Activated T-cell treated with anti-CD3 and anti-CD28 coated beads for 4 hours (primary cell): ENCODE measurements at places on chromosomes 3 and 15.

GRCh38 chr3:10614168-10614567 is 108.8 kb upstream of the ATP2B2 start:
- no peak for DNase-seq

GRCh38 chr3:142652826-142653292 is 56.7 kb downstream of the PLS1 start:
- DNase-seq = no peak

GRCh38 chr15:39016706-39017105 is 452.1 kb upstream of the RASGRP1 start:
- no peak for DNase-seq

GRCh38 chr15:85010386-85011159 is 28.9 kb downstream of the PDE8A start:
- no peak for DNase-seq

DNA sequence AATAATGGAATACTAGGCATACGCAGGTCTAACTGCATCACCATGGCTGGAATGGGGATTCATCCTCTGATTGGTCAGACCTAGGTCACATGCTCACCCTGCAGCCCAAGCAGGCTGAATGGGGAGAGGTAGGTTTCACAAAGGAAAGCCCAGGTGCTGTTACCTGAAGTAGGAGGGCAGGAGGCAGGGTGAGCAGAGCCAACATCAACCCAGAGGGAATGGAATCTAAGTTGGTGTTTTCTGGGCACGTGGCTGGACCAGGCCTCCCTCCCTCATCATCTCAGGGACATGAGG is 6.7 kb upstream of the H1-8 start:
- no peak for DNase-seq

DNA sequence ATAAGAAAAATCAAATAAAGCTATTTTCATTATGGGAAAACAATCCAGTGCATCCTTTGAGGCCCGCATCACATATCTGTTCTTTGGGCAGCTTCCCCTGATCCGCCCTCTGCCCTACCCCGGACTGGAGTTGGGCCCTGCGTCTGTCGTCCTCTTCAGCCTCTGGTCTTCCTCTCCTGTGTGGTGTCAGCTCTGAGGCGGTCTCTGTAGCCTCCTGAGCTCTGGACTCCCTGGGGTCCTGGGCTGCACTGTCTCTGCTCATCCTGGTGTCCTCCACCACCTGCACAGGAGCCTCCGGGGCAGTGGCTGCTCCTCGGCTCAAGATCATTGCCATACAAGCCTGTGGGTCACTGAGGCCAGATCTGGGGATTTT is 7.4 kb upstream of the SNX22 start:
- DNase-seq = no peak

DNA sequence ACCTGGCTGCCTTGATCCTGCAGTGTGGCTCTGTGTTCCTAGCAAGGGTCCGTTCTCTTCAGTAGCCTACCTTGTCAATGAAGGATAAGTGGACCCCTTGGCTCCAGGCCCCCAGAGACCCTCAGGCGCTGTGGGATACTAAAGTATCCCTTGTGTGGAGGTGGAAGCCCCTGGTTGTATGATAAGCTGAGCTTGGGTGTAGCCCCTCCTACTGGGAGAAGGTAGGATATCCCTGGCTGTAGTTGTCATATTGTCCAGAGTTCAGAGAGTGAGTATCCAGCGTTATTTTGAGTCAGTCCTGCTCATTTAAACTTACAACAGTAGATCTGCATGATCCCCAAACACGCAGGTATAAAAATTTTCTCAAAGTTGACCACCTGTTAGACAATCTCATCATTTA is 496.8 kb downstream of the CNTN4 start:
- no peak for DNase-seq

GRCh38 chr15:39851500-39852092 is 68.5 kb downstream of the GPR176 start:
- DNase-seq = no peak

GRCh38 chr3:133540896-133541674 is 32.4 kb upstream of the CDV3 start:
- DNase-seq = no peak

GRCh38 chr3:157094751-157095480 is 65.0 kb downstream of the CCNL1 start:
- no peak for DNase-seq

DNA sequence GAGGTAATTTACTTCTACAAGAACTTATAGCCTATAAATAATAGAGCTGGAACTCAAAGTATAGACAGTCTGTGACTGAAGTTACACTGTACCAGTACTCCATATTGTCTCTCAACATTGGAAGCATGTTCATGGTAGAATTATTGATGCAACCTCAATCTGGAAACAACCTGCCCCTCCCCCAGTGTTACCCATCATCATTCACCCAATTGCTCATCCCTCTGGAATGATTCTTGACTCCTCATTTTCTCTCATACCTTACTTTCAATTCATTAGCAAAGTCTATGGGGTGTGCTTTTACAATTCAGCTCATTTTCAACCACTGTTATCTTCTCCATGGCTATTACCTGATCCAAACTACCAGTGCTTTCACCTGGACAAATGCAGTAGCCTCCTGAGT is 151.7 kb downstream of the CPNE4 start:
- no peak for DNase-seq

DNA sequence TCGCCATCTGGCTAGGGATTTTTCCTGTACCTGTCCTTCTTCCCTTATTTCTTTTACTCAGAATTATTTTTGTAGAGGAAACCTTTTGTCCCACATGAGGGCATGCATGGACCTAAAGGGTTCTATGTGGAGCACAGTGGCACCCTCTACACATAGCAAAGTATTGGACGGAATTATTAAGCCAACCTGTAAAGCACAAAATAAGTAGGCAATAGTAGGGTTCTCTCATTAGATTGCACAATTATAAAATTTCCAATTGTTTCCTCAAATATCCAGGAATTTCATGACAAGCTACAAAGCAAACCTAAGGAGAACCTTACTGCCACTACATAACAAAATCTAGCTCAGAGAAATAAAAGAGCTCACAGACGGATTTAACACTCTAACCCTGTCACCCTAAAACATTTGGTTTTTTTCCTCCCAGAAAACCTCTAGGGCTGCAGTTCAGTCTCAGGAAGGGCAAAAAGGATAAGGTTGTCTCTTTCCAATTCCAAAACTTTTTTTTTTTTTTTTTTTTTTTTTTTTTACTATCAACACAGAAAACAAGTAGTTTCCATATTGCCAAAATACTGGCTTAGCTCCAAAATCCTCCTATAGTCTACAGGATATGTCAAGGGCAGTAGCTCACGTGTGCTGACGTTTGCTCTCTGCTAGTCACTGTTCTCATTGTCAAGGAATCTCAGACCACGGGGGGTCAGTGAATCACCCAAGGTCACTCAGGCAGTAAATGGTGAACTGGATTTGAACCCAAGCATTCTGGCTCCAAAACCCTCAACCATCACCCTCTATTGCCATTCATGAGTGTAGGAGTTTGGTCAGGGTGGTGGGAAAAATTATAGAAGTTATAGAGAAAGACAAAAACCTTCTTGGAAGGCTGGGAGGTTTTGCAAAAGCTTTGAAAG is 52.3 kb downstream of the NCEH1 start:
- DNase-seq = no peak
